ENCODE measurements at places on chromosomes 3 and 15.
A peak's percentile ranks its signal among the peaks of the same experiment; 100 is the strongest.

DNA sequence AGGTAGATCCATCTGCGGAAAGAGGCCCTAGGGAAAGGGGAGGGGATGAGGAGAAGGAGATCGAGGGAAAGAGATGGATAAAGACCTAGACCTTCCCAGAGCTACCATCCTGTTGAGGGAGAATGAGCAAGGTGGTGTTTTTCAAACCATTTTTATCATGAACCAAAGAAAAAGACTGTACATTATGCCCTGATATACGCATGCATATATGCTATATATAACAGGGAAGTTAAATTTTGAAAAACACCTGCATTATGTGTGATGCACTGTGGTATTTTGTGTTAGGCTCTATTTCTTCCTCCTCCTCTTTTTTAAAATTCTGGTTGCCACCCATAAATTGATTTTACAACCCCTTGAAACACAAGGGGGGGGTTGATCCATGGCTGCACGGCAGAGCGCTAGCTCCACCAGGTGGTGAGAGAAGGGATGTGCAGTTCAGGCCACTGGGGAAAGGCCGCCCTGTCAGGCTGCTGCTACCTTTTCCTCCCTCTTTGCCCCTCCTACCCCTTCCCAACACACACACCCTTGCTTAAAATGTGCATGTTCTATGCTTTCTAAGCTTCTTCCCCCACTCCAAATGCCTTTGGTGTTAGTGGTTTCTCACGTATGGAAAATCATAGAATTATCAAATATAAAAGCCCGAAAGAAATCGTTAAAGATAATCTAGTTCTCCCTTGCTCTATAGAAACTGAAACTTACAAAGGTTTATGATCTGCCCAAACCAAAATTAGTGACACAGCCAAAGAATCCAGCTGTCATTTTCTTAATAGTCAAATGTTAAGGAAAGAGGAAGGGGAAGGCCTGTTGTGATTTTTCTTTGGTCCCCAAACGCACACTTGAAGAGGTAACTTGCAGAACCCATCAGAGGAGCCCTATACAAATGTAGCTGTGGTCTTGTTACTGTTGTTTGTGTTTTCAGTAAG is 262.0 kb upstream of the UMPS start:
- DNase-seq: no peak

- DNase-seq: no peak
Measured at GRCh38 chr3:114623420-114624046, 329.7 kb downstream of the TIGIT start.

DNA sequence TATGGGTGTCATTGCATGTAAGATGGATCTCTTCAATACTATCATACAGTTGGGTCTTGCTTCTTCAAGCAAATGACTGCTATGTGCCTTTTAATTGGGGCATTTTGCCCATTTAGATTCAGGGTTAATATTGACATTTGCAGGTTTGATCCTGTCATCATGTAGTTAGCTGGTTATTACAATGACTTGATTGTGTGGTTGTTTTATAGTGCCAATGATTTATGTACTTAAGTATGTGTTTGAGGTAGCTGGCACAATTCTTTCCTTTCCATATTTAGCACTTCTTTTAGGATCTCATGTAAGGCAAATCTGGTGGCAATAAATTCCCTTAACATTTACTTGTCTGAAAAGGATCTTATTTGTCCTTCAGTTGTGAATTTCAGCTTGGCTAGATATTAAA is 267.5 kb downstream of the VGLL3 start:
- no peak for DNase-seq

DNA sequence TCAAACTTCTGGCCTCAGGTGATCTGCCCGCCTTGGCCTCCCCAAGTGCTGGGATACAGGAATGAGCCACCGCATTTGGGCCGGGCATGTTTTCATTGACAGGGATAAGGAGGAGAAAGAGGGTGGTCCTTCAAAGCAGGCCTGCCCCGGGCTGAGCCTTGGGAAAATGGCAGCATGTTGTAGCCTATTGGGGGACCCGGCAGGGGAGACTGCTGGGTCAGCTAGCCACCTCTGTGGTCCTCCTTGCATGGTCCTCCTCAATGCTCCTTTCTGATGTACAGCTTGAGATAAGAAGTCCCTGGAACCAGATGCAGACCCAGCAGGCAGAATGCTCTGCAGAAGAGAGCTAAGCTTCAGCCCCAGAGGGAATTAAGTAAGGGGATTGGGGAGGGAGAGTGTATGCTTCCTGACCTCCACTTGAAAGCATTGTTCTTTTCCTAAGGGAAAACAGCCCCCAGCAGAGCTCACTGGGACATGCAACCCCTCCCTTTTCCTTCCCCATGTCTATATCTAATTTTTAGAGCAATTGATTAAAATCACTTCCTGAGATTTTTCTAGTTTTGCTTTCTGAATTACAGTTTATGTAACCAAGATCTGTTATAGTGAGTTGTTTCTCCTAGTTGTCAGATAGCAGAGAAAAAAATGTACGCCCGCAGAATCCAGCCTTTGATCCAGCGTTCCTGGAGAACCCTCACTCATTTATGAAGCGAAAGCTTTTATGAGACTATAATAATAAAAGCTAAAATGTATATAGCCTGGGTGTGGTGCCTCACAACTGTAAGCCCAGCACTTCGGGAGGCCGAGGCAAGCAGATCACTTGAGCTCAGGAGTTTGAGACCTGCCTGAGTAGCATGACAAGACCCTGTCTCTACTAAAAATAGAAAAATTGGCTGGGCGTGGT is 48.7 kb upstream of the VILL start:
- no peak for DNase-seq

DNA sequence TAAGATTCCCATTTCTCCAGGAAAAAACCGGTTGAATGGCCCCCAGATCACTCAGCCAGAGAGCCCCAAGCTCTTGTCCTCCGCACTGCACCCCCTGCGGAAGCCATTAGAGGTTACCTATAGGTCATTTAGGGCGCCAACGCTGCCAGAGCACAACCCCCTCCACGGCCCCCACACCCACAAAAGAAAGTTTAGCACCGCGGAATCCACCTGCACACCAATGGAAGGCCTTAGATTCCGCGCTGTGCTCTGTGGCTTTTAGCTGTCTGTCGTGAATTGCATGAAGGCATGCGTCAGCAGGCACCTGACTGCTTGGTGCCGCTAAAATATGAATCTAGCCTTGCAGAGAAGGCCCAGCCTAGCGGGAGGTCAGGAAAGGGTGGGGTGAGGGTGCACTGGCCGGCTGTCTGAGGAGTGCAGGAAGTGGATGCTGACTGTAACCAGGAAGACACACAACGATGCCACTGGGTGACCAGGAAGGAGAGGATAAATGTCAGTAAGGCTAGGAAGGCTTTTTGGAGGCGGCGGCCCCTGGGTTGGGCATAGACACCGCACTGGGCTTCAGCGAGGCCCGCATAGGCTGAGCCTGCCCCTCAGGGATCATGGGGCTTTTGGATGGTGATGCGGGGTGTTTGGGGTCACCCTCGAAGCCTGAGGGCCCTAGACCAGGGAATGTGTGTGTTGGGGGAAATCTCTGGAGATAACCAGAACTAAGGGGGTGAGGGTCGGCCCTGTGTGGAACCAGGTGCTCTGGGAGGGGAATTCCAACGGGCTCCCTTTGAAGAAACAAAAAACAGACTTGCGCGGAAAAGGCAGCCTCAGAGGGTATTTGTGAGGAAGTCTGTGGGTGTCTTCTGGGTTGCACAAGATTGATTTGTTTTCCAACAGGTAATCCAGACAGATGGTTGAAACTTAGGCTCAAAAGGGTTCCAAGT is 976 bp upstream of the NUP210 start:
- peak; percentile 62 for DNase-seq

GRCh38 chr15:66785637-66786036 is 83.6 kb downstream of the SMAD6 start:
- no peak for DNase-seq

GRCh38 chr3:58266577-58266976 is 29.0 kb downstream of the ABHD6 start:
- DNase-seq: no peak

DNA sequence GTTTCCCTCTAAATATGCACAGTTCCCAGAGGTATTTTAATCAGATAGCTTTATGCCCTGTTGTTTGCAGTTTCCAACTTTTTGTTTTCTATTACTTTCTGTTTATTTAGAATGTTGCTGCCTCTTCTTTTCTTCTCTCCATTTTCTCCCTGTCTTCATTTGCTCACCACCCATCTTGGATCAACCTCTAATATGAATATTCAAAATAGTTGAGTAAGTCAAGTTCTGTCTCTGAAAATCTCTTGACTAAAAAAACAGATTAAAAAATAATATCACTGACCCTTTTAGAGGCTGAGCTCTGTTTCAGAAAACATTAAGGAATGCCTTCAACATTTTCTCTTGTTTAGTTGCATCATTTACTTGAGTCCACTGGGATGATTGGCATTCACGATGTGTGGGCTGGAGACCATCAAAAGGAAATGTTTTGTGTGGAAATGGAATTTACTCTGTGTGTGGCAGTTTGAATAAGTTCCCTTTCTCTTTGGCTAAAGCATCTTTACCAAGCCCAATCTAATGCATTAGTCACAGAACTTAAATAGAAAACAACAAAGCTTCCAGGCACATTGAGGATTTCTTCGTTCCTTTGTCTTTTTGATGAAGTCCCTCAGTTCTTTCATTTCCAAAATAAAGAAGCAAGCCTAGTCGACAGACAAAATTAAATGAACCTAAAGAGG is 633.9 kb upstream of the TGFBR2 start:
- no peak for DNase-seq

DNA sequence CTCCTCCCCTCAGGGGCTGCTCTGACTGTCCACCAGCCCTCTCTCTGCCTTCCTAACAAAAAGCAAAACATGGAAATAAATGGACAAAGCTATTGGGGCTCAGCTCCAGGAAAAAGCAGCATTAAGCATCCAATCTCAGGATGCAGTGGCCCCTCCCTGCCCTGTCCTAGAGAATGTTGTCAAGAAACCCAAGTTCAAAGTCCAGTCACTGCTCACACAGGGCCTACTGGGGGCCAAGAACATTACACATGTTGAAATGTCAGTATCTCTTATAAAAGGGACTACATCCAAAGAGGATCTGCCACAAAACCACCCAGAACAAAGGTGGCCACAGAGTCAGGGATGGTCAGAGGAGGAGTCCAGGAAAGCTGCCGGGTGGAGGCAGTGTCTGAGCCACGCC is 7.6 kb upstream of the GRIP2 start:
- DNase-seq: no peak

DNA sequence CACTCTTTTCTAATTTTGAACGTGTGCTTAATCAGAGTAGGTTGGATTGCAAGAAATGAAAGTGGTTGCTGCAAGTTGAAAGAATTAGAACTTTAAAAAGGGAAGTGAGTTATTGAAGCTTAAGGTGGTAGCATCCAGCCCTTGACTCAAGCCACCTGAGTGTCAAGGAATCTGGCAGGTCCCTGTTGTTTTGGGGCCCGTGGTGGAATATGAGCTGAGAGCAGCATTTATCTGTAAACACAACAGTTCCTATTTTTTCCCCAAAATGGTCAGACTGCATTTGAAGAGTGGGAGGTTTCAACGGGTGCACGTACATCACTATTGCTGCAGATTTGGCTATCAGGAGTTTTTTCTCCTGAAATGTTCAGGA is 1.7 kb downstream of the ITPR1 start:
- no peak for DNase-seq

- no peak for DNase-seq
Measured at GRCh38 chr3:126348308-126348920, 8.8 kb downstream of the KLF15 start.

DNA sequence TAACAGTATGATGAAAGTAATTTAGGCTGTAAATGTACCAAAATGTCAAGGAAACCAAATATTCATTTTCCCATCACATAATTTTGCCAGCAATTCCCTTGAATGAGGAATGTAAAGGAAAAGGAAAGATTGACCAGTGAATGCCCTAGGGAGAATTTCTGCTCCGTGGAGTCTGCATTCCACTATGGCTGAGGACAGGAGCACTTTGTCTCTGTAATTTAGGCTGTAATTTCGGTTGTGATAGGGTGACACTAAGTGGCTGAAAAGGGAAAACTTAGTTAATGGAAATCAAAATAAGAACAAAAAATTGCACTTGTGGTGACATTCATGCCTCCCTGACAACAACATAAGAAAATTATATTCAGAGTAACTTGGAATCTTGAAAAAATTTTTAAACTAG is 8.3 kb upstream of the TMEM207 start:
- DNase-seq: no peak

DNA sequence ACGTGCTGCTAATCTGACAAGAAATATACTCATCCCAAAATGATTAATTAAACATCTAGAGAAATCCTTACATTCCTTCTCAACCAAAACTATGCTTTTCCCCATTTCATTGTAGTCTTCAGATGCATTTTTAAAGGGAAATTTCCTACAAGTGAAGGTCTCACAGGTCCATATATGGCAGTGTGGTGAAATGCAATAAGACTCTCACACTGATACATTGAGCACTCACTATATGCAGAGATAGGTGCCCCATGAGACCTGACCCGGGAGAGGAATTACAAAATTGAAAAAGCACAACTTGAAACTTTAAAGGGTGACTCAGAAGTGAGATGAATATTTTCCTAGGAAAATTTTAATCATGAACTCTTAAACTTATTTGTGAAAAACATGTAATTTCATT is 629.2 kb upstream of the NAALADL2 start:
- DNase-seq: no peak

GRCh38 chr3:188510366-188510765 is 356.4 kb downstream of the LPP start:
- no peak for DNase-seq

GRCh38 chr15:71338827-71339542 is 223.7 kb downstream of the THSD4 start:
- no peak for DNase-seq

GRCh38 chr15:27491666-27492621 is 521.0 kb downstream of the GABRG3 start:
- no peak for DNase-seq

DNA sequence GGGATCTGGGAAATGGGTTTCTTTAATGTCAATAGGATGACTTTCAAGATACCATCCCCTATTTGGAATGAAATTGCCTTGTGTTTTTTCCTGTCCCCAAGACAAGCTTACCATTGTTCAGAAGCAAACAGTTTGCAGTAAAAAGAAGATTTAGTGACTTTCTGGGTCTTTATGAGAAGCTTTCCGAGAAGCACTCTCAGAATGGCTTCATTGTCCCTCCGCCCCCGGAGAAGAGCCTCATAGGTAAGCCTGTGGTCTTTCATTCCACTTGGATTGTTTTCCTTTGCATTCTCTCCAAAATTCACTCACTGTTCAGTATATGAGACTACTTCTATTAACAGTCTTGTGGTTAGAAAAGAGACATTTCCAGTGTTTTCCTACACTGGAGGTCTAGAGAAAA is 25.6 kb upstream of the SNX22 start:
- DNase-seq: no peak

DNA sequence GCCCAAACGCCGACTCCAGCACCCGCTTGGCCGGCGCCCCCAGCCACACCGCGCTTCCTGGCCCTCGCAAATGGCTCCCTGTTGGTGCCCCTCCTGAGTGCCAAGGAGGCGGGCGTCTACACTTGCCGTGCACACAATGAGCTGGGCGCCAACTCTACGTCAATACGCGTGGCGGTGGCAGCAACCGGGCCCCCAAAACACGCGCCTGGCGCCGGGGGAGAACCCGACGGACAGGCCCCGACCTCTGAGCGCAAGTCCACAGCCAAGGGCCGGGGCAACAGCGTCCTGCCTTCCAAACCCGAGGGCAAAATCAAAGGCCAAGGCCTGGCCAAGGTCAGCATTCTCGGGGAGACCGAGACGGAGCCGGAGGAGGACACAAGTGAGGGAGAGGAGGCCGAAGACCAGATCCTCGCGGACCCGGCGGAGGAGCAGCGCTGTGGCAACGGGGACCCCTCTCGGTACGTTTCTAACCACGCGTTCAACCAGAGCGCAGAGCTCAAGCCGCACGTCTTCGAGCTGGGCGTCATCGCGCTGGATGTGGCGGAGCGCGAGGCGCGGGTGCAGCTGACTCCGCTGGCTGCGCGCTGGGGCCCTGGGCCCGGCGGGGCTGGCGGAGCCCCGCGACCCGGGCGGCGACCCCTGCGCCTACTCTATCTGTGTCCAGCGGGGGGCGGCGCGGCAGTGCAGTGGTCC is 3.5 kb downstream of the ISLR2 start:
- DNase-seq: no peak

Measured in activated T-cell treated with anti-CD3 and anti-CD28 coated beads for 4 hours (primary cell).